ENCODE measurements at places on chromosomes 13 and 19. TPM values are rescaled to one million over a fixed set of nuclear protein-coding genes. Genes with fewer than 3 reads are reported as not detected.

KANK3 gene
- 0.37 TPM for total RNA-seq

GRCh38 chr13:100872761-100873160 is 198.2 kb upstream of the TMTC4 start:
- H3K4me3 ChIP-seq, result no peak overlapping the region
- no peaks in the 10 kb centered on the region for H3K36me3 ChIP-seq
- H3K27ac ChIP-seq, result no peak overlapping the region
- no peak for DNase-seq

DNA sequence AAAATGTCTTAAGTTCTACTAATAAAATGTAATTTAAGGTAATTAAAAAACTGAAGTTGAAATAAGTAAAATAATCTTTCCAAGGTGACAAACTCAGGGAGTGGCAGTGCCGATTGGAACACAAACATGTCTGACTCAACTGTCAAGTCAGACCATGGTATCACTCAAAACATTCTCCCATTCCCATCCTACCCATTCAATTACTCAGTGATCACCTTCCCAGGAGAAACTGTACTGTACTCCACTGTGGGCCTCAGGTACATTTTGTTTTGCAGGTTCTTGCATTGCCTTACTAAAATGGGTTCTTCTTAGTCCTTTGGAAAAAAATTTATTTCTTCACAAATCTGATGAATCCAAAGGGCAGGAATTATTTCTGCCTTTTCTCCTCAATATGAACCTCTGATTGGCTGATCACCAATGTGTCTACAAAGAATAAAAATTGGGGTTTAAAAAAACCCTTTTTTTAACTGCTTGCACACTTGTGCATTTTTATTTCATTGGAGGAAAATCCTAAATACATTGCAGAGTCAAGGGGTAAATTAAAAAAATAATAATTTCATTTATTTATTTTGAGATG is 96.8 kb downstream of the ZNF429 start:
- no peak overlapping the region for H3K4me3 ChIP-seq
- DNase-seq, result no peak
- H3K27ac ChIP-seq, result no peak overlapping the region
- no peaks in the 10 kb centered on the region for H3K27me3 ChIP-seq
- H3K4me1 ChIP-seq, result no peaks in the 10 kb centered on the region

DNA sequence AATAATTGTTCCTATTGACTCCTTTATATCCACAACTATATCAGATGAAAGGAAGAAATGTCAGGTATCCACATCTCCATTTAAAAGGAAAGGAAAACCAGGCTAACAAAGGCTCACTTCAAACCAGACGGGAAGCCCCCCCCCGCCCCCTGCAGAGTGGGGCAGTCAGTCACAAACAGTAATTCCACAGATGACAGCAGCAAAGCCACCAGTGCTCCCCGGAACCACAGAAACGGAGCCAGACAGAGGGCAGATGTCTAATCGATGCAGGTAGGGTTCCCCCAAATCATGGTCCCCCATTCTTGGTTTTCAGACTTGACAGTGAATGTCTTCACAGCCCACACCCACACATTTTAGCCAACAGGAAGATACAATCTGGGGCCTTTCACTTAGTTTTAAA is 100.8 kb downstream of the STK24 start:
- peak overlapping the region; percentile 20 for H3K4me3 ChIP-seq
- H3K36me3 ChIP-seq, result peaks cover 26% of the 10 kb centered on the region
- H3K27me3 ChIP-seq, result no peaks in the 10 kb centered on the region

GRCh38 chr19:38039966-38040365 is 133.0 kb downstream of the SIPA1L3 start:
- no peak overlapping the region for H3K4me3 ChIP-seq
- no peaks in the 10 kb centered on the region for H3K36me3 ChIP-seq
- no peak for DNase-seq
- H3K27me3 ChIP-seq, result no peaks in the 10 kb centered on the region
- no peaks in the 10 kb centered on the region for H3K4me1 ChIP-seq
- no peak overlapping the region for H3K27ac ChIP-seq

GRCh38 chr19:10115392-10116084 is 4.0 kb downstream of the P2RY11 start:
- no peak overlapping the region for H3K4me3 ChIP-seq
- H3K4me1 ChIP-seq, result peaks cover 1% of the 10 kb centered on the region
- H3K27ac ChIP-seq, result no peak overlapping the region
- peaks cover 21% of the 10 kb centered on the region for H3K36me3 ChIP-seq
- H3K27me3 ChIP-seq, result no peaks in the 10 kb centered on the region

GRCh38 chr13:111281751-111282311 is 38.6 kb upstream of the TEX29 start:
- H3K4me3 ChIP-seq, result no peak overlapping the region
- H3K4me1 ChIP-seq, result no peaks in the 10 kb centered on the region
- 0 out of 2 replicates have a peak, but pooled peaks cover 4% of the 10 kb centered on the region for H3K36me3 ChIP-seq
- H3K27ac ChIP-seq, result no peak overlapping the region

DNA sequence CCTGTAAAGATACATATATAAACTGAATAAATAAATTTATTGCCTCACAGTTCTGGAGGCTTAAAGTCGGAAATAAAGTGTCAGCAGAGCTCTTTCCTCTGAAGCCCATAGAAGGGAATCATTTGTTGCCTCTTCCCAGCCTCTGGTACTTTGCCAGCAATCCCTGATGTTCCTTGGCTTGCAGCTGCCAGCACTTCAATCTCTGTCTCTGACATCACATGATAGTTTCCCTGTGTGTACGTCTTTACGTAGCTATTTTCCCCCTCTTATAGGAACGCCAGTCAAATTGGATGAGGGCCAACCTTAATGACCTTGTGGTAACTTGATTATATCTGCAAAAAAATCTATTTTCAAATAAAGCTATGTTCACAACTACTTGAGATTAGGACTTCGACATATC is 250.9 kb downstream of the LIG4 start:
- no peaks in the 10 kb centered on the region for H3K4me1 ChIP-seq
- no peak for DNase-seq
- no peaks in the 10 kb centered on the region for H3K36me3 ChIP-seq
- H3K27me3 ChIP-seq, result no peaks in the 10 kb centered on the region
- no peak overlapping the region for H3K4me3 ChIP-seq

- H3K27me3 ChIP-seq, result no peaks in the 10 kb centered on the region
- H3K36me3 ChIP-seq, result no peaks in the 10 kb centered on the region
- DNase-seq, result no peak
- H3K27ac ChIP-seq, result no peak overlapping the region
Measured at GRCh38 chr13:99977912-99978798, 3.4 kb upstream of the ZIC2 start.
